ENCODE measurements at places on chromosomes 13 and 19.
A peak's percentile ranks its signal among the peaks of the same experiment; 100 is the strongest.

- DNase-seq, result no peak
Observed at GRCh38 chr19:29320618-29321017, 107.7 kb upstream of the UQCRFS1 start.

GRCh38 chr13:44573790-44574465 lies 2.2 kb downstream of the TSC22D1 start:
- no peak for DNase-seq

- no peak for DNase-seq
Observed at GRCh38 chr13:33782631-33783030, 35.3 kb upstream of the RFC3 start.

GRCh38 chr13:110233951-110234280 lies 73.0 kb downstream of the COL4A1 start:
- no peak for DNase-seq

DNA sequence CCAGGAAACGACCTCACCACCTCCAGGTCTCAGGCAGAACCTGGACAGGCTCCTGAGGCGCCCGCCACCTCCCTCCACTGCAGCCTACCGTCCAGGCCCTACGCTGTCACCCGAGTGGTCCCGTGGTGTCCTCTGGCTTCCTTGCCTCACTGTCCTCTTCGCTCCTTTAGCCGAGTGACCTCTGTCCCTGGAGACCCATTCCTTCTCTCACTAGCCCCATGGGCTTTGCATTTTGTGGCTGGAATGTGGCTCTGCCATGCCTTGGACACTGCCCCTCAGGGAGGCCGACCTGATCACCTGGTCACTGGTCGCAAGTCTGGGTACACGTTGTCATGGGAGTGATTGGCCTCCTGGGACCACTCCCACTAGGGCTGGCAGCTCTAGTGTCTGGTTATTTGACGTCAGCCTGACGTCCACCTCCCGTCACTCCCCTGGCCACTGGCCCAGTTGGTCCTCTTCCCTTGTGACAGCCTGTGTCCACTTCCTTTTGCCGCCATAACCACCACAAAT lies 17.9 kb downstream of the SLC25A42 start:
- DNase-seq, result no peak

DNA sequence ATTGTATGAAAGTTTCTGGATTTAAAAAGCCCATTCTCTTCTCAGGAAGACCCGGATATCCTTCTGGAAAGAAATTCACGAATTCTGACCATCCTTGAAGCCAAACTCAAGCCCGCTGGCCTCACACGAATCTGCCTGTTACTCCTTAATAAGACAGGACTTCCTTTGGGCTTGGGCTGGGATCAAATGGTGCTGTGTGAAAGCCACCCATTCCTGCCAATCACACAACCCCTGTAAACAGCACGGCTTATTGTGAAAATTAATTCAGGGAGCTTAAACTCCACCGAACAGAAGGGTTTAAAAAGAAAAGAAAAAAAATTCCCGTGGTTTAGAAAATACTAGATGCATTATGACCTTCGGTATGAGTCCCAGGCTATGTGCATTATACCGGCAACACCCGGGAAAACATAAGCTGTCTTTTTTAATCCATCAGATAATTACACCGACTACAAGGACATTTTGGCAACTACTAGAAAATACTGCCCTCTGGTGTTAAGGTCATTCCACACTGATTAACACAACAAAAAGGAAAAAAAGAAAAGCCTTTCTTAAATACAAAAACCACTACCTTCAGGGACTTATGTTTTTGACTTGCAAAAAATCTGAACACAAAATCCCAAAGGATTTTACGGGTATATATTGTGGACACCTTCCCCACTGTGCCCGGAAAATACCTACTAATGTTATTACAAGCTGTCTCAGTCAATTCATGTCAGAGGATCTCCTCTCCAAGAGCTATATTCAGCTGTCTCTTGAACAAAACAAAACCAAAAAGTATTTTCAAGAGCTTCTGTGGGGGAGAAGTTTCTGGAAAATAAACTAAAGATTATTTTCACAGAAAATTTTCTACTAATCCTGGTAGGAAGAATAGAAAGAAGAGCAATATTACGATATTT lies 76.0 kb upstream of the LSM14A start:
- DNase-seq, result no peak

GRCh38 chr19:32223106-32223505 lies 122.3 kb upstream of the ZNF507 start:
- DNase-seq, result no peak

DNA sequence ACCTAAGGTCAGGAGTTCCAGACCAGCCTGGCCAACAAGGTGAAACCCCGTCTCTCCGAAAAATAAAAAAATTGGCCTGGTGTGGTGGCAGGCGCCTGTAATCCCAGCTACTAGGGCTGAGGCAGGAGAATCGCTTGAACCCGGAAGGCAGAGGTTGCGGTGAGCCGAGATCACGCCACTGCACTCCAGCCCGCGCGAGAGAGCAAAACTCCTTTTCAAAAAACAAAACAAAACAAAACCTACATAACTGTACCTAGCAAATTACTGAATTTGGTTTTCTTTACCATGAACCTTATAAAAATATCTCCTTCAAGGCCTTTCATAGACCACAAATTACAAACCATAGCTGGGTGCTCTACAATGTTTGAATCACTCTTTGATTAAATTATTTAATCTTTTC lies 760 bp downstream of the ZNF91 start:
- peak; percentile 11 for DNase-seq

GRCh38 chr13:101942038-101942437 lies 459.8 kb downstream of the FGF14 start:
- no peak for DNase-seq

DNA sequence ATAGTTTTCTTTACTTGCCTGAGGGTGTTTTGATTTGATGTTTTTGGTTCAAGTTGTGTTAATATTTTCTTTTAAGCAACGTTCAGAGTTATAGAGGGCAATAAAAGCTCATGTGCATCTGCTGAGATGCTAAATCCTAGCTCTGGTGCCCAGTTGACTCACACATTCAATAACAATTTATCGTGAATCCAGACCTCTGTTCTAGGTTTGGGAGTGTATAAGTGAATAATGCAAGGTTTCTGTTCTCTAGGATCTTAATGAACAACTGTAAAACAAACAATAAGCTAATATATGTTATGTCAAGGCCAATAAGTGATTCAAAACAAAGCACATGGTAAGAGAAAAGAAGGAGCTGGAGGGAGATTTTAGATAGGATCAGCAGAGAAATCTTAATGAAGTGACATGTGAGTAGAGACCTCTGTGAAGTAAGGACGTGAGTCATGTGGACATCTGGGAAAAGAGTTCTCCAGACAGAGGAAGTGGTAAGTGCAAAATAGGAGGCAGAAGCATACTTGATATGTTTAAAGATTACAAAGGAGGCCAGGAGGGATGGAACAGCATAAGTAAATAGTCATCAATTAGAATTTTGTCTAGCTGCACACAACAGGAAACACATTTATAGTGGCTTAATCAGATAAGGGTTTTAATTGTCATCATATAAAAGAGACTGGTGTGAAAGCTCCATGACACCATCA lies 278.5 kb upstream of the HTR2A start:
- DNase-seq, result no peak

GRCh38 chr13:35343417-35343816 lies 133.1 kb downstream of the MAB21L1 start:
- DNase-seq, result no peak

- no peak for DNase-seq
Observed at GRCh38 chr13:83219832-83220231, 662.4 kb downstream of the SLITRK1 start.

- peak; percentile 59 for DNase-seq
Observed at GRCh38 chr19:36489920-36490415, 607 bp upstream of the ZNF566 start.

DNA sequence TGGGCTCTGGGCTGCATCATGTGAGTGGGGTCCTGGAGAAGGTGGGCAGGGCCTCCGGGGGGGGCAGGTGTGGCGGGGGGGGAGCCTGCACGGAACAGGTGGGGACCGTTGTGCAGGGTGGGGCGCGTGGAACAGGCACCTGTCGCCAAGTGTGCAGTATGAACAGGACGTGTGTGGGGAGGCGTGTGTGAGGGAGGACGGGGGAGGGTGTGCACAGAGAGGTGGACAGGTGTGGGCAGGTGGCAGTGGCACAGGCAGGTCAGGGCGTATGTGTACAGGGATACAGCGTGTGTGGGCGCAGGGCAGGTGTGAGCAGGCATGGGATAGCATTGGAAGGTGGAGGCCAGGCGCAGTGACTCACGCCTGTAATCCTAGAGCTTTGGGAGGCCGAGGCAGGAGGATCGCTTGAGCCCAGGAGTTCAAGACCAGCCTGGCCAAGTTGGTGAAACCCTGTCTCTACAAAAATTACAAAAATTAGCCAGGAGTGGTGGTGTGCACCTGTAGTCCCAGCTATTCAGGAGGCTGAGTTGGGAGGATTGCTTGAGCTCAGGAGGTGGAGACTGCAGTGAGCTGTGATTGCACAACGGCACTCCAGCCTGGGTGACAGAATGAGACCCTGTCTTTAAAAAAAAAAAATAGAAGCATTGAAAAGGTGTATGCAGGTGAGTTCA lies 3.2 kb downstream of the PLK5 start:
- no peak for DNase-seq

- no peak for DNase-seq
Observed at GRCh38 chr19:55079400-55080038, 3.9 kb downstream of the EPS8L1 start.

DNA sequence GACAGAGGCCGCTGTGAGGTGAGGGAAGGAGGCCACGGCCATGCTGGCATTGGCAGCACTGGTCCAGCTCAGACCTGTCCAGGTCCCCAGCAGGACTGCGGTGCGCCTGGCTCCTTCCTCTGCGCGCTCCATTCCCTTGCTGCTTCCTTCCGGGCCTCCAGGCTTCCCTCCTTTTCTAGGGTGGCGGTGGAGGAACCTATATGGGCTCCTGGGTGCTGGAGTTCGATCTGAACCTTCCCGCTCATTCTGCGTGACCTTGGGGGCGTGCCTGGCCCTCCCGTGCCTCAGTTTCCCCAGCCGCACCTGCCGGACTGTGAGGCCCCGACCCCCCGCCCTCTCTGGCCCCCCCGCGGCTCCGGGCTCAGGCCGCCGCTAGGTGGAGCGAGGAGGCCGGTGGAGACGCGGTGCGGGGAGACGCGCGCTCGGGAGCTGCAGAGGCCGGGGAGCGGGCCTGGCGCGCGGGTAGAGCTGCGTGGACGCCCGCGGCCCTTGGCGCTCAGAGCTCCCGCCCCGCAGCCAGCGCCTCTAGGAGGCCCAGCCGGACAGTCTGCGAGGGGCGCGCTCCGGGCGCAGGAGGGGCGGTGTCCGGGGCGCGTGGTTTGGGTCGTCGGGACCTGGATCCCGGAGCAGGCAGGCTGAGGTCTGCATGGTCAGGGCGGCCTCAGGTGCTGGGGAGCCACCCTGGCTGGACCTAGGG lies 29.9 kb downstream of the EFNA2 start:
- DNase-seq, result no peak

DNA sequence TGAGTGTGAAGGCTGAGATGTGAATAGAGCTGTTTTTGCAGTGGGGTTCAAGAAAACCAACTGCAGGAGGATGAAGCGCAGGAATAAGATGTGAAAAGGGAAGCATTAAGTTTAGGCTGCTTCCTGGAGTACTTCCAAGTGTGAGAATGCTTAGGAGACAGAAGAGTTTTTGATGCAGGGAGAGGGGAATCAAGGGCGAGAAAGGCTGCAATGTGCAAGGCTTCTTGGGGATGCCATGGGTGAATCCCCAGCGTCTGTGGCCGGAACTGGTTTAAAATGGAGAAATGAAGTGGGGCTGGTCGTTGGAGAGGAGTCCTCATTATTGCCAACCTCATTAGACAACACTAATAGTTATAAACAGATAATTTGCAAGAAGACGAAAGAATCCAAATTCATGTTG lies 764.9 kb downstream of the LIG4 start:
- DNase-seq, result no peak

DNA sequence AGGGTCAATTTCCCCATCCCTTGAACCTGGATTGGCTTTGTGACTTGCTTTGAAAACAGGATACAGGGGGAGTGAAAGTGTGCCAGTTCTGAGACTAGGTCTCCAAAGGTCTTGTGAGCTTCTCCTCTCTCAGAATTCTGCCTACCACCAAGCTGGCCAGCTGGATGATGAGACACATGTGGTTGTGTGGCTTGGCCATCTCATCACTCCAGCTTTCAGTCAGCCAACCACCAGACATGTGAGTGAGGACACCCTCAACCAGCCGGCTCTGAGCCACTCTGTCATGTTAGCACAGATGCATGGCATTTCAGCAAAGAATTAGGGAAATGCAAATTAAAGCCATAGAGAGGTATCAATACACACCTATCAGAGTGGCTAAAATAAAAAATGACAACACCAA lies 29.5 kb downstream of the ENOX1 start:
- DNase-seq, result no peak

- no peak for DNase-seq
Observed at GRCh38 chr13:47249266-47249665, 352.4 kb upstream of the HTR2A start.

DNA sequence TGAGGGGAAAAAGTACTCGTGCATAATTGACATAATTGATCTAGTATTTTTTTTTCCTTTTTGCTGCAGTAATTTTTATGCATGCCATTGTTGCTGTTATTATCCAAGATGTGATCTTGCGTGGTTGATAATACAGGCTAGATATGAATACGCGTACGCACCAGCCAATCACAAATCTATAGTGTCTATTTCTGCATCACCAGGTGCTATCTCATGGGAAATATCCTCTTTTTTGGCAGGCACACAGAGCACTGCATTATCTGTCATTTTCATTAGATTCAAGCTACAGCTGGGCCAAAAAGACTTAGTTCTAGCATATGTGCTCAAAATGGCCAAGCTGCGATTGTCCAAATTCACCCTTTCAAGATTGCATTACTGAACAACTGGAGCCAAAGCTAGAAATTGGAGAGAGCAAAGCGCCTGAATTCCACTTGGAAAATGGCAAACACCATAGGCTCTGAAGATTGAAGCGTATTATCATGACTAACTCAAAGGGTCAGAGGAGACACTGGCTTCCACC lies 181.1 kb downstream of the TSHZ3 start:
- no peak for DNase-seq

GRCh38 chr19:33725567-33725966 lies 71.1 kb upstream of the KCTD15 start:
- no peak for DNase-seq

DNA sequence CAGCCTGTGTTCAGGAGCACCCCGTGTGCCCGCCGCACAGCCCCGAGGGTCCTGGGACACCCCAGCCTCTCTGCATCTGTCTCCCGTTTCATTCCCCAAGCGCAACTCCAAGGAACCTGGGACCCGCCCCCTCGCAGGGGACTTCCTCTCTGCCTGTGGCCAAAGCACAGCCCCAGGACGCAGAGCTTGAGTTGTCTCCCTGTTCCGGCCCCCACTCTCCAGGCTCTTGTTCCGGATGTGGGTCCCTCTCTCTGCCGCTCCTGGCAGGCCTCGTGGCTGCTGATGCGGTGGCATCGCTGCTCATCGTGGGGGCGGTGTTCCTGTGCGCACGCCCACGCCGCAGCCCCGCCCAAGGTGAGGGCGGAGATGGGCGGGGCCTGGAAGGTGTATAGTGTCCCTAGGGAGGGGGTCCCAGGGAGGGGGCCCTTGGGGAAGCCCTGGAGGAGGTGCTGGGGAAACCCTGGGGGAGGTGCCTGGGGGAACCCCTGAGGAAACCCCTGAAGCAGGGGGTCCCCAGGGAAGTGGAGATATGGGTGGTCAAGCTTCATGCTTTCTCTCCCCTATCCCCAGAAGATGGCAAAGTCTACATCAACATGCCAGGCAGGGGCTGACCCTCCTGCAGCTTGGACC lies 1.3 kb downstream of the HCST start:
- peak; percentile 67 for DNase-seq

Measured in stimulated activated CD4-positive, alpha-beta T cell treated with anti-CD3 and anti-CD28 coated beads, TNF-alpha, amount 100 ng/mL, for 48 hours (primary cell).